Cardiac muscle cell (in vitro differentiated cells and primary cell): ENCODE measurements at places on chromosomes 7 and 10. TPM values are rescaled to one million over a fixed set of nuclear protein-coding genes. Genes with fewer than 3 reads are reported as not detected.

The SH2D4B gene
- polyA plus RNA-seq: not detected in 2 replicates

The IGFBP3 gene
- polyA plus RNA-seq: 10.9 and 12.2 TPM in 2 replicates

The DDC gene
- not detected in 2 replicates for polyA plus RNA-seq

The MYO3A gene
- 0.55 and 1.8 TPM in 2 replicates for polyA plus RNA-seq

The NRG3 gene
- 0.55 and 0.85 TPM in 2 replicates for polyA plus RNA-seq

The SP8 gene
- not detected in 2 replicates for polyA plus RNA-seq

The RADIL gene
- 41.6 and 60.6 TPM in 2 replicates for polyA plus RNA-seq

The GRM3 gene
- 0.75 and 0.78 TPM in 2 replicates for polyA plus RNA-seq

The ANKRD61 gene
- 1.9 TPM in 1 of 2 replicates, not detected in the other for polyA plus RNA-seq
